H1 (cell line): ENCODE measurements at places on chromosomes 11 and 22. TPM values are rescaled to one million over a fixed set of nuclear protein-coding genes. Genes with fewer than 3 reads are reported as not detected.

- no peak for DNase-seq
Observed at GRCh38 chr11:83427501-83427900, 141.3 kb upstream of the CCDC90B start.

DNA sequence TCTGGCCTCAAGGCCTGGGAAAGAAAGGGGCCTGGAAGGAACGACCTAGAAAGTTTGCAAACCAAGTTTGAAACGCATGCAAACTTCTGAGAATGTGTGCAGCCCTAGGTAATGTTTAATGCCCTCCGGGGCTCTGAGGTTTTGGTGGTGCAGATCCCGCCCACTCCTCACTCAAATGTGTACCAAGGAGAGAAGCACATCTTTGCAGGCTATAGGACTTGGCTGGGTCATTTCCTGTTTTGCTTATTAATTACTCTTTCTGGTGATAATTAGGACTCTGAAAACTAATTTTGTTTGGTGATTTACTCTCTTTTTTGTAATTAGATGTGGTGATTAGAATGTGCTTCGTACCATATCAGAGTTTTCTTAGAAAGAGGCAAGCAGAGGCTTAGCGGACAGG is 625.9 kb upstream of the CADM1 start:
- no peak for DNase-seq

The KRTAP5-9 gene
- total RNA-seq: not detected in 2 replicates

GRCh38 chr11:122414406-122415018 is 241.0 kb upstream of the UBASH3B start:
- DNase-seq: no peak

The ZNF202 gene
- total RNA-seq: 33.0 and 33.9 TPM in 2 replicates

The CRACR2B gene
- total RNA-seq: 26.4 and 29.3 TPM in 2 replicates

DNA sequence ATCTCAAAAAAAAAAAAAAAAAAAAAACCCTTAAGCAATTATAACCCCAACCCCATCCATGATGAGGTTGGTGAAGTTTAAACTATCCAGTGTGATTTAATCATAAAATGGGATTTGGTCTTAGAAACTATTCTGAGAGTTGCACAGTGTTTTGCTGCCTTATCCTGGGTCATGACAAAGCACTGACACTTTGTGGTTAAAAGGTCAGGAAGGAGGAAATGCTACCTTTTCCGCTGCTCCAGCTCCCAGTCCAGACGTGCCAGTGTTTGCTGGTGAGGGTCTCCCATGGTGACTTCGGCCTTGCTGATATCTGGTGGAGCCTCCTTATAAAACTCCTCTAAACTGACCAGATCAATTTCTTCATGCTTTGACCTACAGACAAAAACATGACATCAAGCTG is 14.5 kb downstream of the THOC5 start:
- DNase-seq: no peak

DNA sequence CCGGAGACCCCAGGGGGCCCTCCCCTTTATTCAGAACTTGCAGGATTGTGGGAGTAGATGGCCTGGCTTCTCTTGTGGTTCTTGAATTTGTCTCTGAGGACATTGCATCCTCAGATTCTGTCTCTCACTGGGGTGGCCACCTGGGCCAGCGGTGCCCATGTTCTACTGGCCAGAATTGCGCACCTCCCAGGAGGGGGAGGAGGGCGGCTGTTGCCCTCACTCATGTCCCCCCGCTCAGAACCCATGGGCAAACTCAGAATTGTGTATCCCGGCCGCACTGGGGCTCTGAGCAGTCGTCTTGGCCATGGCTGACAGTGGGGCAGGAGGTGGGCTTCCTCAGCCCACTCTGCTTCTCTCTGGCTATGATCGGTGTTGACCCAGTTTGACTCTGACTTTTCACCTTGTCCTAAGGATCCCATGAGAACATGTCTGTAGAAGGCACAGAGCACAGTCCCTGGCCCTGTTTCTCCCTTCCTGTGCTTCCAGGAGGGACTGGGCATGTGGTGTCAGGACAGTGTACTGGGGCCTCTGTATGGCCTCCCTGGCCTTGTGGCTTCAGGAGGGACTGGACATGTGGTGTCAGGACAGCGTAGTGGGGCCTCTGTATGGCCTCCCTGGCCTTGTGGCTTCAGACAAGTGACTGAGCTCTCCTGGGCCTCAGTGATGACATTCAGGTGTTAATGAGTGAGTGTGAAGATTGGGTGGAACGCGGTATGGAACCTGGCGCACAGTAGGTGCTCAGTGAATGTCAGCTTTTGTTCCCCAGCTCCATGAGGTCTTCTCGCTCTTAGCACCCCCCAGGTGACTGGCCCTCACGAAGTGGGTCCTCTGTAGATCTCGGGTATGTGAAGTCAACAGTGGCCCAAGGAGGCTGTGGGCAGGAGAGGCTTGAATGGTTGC is 99.3 kb downstream of the TBC1D22A start:
- no peak for DNase-seq

GRCh38 chr11:126079621-126080124 is 17.0 kb upstream of the CDON start:
- no peak for DNase-seq

DNA sequence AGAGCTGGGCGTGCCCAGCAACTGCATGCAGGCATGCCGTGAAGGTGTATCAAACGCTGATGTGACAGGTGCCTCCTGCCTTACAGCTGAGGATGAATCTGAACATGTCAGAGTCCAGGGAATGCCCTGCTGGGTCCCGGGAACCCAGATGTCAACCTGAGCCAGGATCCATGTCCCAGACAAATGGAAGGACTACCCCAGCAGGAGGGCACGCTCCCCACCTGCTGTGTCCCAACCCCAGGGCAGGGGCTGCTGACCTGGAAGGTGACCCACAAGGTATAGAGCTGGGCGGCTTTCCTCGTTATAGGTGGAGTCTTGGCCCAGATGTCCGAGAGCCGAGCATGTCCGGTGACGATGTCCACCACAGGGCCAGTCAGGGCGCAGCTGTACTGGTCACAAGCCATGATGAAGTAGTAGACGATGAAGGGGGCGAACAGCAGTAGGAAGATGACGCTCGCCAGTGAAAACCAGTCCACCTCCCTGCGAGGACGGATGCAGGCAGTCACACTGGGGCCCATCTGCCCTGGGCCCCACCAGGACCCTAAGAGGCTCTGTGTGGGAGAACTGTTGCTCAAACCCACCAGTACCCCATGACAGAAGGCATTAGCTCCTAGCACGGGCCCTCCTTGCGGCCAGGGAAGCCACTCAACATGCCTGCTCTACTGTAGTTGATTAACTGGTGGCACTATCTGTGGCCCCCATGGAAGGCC is 4.3 kb downstream of the DHCR7 start:
- DNase-seq: no peak

GRCh38 chr11:17695454-17696441 is 23.6 kb upstream of the MYOD1 start:
- DNase-seq: no peak

DNA sequence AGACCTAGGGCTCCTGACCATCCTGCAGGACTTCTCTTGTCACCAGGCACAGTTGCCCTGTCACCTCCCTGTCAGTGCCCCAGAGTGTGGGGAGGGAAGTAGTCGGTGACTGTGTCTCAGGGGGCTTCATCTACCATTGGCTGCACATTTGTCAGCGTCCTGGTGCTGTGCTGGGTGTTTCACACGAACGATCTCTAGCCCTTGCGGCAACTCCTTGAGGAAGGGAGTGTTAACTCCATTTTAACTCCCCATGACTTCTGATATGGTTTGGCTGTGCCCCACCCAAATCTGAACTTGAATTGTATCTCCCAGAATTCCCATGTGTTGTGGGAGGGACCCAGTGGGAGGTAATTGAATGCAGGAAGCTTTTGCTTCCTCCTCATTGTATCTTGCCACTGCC is 7.1 kb downstream of the TSKU start:
- DNase-seq: no peak

The SYTL2 gene
- total RNA-seq: 9.1 TPM in 2 replicates

DNA sequence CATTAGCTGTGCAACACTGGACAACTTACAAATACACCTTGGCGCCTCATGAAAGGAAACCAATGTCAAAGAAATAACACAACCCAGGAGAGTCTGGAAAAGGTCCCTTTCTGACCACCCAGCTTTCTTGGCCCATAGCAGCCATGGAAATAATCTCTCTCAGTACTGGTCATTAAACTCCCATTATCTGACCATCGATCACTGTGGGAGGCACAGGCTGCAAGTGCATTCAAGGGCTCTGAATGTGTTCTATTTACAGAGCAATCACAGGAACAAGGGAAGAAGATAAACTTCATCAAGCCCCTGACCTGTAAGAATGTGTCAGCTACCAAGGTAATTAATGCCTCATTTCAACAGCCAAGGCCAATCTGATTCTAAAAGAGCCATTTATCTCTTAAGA is 40.1 kb downstream of the CTSC start:
- no peak for DNase-seq

DNA sequence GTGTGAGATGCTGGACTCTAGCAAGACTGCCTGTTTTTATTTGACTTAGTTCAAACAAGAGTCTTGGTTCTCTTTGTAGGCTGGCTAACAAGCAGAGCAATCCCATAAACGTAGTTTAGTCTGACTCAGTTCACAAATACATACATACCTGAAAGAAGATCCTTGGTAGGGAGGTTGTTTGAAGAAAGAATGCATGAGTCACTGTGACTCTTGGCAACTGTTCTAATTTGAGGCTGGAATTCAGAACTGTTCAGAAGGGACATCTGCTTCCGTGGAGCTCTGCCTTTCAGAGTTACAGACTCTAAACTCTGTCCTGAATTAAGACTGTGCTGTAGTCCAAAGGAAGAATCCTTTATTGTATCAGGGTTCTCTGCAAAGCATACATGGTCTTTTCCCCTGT is 32.2 kb downstream of the C2CD3 start:
- DNase-seq: no peak

GRCh38 chr22:23705358-23705757 is 14.5 kb downstream of the RGL4 start:
- DNase-seq: no peak

- DNase-seq: no peak
Observed at GRCh38 chr11:22539821-22540256, 85.8 kb downstream of the FANCF start.

GRCh38 chr11:130840679-130841078 is 75.6 kb downstream of the SNX19 start:
- DNase-seq: no peak

DNA sequence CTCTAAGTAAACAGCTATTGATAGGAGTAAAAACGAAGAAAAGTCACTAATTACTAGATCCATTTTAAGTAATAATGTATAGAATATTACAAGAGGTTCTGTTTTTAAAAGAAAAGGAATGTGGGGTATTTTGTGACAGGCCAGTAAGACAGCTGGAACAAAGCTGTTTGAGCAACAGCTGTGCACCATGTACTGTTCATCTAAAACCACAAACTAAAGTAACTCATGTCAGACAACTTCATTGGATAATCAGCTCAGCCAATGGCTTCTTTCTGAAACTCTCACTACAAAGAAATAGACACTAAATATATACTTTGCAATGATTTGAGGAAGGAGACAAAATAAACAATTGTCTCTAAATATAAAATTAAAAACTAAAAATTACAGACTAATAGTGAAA is 16.1 kb downstream of the RRAS2 start:
- DNase-seq: no peak

- DNase-seq: no peak
Observed at GRCh38 chr11:63511048-63511748, 5.3 kb downstream of the LGALS12 start.

GRCh38 chr11:31913985-31914384 is 102.9 kb upstream of the PAX6 start:
- no peak for DNase-seq

DNA sequence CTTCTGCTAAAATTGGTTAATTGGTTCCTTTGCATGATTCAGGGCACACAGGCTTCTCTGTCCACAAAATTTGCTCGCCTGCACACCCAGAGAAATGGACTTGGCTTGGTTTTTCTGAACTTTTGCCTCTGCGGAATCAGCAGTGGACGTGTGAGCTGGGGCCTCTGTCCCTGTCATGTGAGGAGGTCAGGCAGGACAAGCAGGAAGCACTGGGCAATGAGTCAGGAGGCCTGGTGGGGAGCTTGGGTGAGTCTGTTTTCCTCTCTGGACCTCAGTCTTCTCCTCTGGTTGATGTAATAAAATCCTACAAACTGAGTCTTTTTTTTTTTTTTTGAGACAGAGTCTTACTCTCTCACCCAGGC is 10.4 kb upstream of the CELSR1 start:
- DNase-seq: no peak

The CCS gene
- total RNA-seq: 35.2 and 37.1 TPM in 2 replicates

DNA sequence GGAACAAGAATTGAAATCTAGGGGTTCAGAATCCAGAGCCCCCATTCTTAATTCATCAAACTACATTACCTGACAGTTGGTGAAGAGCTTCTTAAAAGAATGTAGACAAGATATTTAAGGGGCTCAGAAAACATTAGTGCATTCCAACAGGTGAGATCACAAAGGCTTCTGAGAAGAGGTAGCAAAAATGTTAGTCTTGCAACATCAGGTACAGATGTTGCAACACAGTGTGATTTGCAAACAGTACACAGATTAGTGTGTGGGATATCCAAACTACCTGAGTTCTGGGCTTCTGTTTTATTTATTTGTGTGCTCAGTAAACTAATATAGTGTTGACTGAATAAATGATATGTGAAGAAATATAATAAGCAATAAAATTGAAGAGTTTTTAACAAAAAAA is 11.8 kb downstream of the CASP4 start:
- no peak for DNase-seq

- no peak for DNase-seq
Observed at GRCh38 chr11:68053117-68053516, 14.3 kb downstream of the TCIRG1 start.

GRCh38 chr11:118917481-118918127 is 8.1 kb downstream of the BCL9L start:
- no peak for DNase-seq
